ENCODE measurements at places on chromosomes 11 and 22. TPM values are rescaled to one million over a fixed set of nuclear protein-coding genes. Genes with fewer than 3 reads are reported as not detected.

GSTP1 gene
- total RNA-seq: 1,128 TPM

PAAF1 gene
- total RNA-seq: 12.6 TPM

SCN4B gene
- 2.6 TPM for total RNA-seq

INS gene
- total RNA-seq: not detected

NNMT gene
- total RNA-seq: 0.34 TPM

ACTN3 gene
- under 0.01 TPM for total RNA-seq

PIK3IP1 gene
- total RNA-seq: 25.0 TPM

MS4A13 gene
- not detected for total RNA-seq

PGA4 gene
- total RNA-seq: not detected

RPS25 gene
- 1,469 TPM for total RNA-seq

C22orf31 gene
- not detected for total RNA-seq

MB gene
- total RNA-seq: not detected

AQP11 gene
- 0.34 TPM for total RNA-seq

FOLR1 gene
- total RNA-seq: not detected

P4HA3 gene
- total RNA-seq: 0.21 TPM
